ENCODE measurements at places on chromosomes 7 and 10.

- peak; percentile 33 for DNase-seq
These were observed 13.5 kb downstream of the IQCE start for GRCh38 chr7:2572101-2572842.

GRCh38 chr10:36332926-36333325, 690.8 kb upstream of the FZD8 start:
- no peak for DNase-seq

GRCh38 chr10:77350134-77350533, 287.5 kb downstream of the KCNMA1 start:
- DNase-seq: no peak

DNA sequence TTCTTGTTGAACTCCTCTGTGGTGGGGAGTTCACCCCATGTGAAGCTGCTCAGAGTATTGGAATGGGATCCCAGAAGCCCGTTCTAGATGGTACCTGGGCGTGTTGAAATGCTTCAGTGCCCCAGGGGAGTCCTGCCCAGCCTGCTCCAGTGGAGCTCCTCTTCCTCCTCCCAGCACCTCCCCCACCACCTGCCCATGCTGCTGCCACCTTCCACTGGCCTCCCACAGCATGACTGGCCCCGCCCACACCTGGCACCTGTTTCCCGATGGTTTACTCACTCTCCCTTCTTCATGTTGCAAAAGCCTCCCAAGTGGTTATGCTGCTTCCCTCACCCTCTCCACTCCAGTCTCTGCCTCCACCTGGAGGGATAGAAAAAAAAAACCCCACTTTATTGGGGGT, 32.2 kb upstream of the PCBD1 start:
- DNase-seq: no peak

- DNase-seq: no peak
These were observed 13.4 kb downstream of the NOD1 start for GRCh38 chr7:30465046-30465810.

DNA sequence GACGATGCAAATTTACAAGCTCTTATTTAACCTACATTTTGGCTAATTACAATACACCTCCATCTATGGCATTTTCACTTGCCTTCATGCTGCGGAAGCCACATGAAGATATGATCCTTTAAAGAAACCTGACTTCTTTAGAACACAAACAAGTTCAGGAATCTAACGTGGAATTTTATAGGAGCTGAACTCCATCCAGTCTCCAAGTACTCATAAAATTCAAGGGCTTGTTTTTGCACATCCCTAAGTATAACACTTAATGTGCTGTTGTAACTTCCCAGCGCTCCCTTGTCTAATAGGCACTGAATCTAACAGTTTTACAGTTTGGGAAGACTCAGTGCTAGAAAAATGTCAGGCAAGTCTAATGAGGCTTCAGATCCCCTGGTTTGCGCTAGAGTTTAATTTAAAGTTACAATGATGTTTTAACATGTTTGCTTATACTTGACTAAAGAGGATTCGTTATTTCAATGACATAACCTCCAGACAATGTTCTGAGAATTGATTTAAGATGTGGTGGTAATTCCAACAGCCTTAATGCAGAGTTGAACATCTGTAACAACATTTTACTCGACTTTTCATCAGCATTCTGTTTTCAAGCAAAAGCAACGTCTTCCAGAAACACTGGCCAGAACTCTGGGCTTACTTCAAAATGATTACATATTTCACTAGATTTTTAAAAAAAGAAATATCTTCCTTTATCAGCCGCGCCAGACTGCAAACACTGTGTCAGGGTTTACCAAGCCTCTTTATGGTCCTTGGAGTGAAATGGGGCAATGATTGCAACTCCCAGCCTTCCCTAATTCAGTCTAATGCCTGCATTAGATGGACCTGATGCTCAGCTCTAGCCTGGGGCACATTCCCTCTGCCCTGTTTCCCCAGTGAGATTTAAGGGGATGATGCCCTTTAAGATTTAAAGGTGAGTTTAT, 664.3 kb downstream of the KCNMA1 start:
- no peak for DNase-seq

GRCh38 chr7:76304888-76305375, 2.5 kb downstream of the HSPB1 start:
- DNase-seq: no peak

DNA sequence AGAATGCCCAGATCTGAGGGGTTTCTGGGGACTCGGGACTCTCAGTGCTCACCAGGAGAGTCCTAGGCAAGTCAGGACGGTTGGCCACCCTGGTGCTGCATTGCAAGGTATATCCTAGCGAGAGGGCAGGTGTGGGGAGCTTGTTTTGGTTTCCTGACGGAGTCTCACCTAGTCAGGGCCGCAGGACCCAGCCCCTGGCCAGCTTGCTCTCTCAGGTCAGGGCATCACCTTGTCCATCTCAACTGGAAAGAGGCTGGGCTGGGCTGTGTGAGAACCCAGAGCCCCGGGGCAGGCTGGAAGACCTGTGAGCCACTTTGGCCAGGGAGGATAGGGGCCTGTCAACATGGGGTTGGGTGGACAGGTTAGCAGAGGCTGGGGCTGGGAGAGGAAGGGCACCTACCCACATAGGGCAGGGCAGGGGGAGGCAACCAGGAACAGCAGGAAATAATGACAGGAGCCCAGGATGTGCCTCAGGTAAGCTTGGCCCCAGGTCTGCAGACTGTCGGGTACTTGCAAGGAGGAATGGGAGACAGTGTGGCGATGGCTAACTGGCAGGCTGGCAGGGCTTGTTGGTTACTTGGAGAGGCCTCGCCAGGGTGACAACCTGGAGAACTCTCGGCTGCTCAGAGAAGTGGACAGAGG, 31.5 kb downstream of the DNAJB12 start:
- no peak for DNase-seq
